Activated T-helper 1 cell treated with anti-CD3 and anti-CD28 coated beads, Interleukin-12 subunit alpha, Interleukin-12 subunit beta, Interleukin-2, Interleukin-4 antibody, amounts not matched to agents 30 ng/mL and 10 ng/mL and 1 ng/mL, durations not matched to agents 14 hours and 24 hours and 36 hours (primary cell): ENCODE measurements at places on chromosomes 3 and 15.

DNA sequence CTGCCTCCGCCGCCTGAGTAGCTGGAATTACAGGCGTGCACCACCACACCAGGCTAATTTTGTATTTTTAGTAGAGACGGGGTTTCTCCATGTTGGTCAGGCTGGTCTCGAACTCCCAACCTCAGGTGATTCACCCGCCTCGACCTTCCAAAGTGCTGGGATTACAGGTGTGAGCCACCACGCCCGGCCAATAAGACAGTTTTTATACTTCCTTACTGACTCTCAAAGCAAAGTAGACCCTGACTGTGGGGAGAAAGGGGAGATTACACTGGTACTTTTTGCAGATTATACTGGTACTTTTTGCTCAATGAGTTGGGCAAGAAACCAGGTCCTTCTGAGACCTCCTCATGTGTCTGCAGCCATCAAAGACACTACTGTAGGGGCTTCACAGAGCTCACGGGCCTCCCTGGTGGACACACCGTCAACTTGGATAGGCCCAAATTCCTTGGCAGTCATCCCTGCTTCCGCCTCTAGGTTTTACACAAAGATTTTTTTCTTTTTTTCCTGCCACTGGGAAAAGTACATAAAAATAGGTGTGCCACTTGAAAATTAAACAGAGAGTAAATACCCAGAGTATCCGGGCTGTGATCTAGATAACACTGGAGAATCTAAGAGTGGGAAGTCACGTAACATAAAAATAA is 143.3 kb upstream of the WNT5A start:
- DNase-seq: no peak
- H3K4me1 ChIP-seq: no peaks in the 10 kb centered on the region
- H3K27me3 ChIP-seq: no peaks in the 10 kb centered on the region
- H3K36me3 ChIP-seq: no peaks in the 10 kb centered on the region
- no peak overlapping the region for H3K27ac ChIP-seq

GRCh38 chr15:48602358-48603122 is 43.0 kb downstream of the FBN1 start:
- DNase-seq: no peak
- H3K4me3 ChIP-seq: no peak overlapping the region
- no peaks in the 10 kb centered on the region for H3K4me1 ChIP-seq
- no peak overlapping the region for H3K27ac ChIP-seq
- H3K27me3 ChIP-seq: peaks cover 2% of the 10 kb centered on the region
- H3K36me3 ChIP-seq: no peaks in the 10 kb centered on the region

DNA sequence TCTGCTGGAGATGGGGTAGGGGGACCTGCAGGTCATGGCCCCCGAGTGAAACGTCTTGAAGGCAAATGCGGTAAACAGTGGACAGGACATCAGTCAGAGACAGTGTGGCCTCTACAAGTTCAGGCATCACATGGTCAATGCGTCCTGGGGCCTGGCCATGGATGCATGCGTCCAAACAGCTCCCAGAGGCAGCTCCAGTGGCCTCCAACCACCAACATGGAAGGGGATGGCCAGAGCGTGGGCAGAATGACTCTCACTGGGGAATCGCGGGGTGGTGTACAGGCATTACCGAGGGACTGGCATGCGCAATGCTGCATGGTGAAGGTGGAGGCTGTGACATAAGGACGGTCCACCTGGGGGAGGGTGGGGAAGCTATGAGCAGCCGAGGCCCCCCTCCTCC is 35.6 kb upstream of the IQSEC1 start:
- H3K4me1 ChIP-seq: peaks cover 7% of the 10 kb centered on the region
- no peaks in the 10 kb centered on the region for H3K27me3 ChIP-seq
- H3K36me3 ChIP-seq: no peaks in the 10 kb centered on the region
- no peak overlapping the region for H3K27ac ChIP-seq

DNA sequence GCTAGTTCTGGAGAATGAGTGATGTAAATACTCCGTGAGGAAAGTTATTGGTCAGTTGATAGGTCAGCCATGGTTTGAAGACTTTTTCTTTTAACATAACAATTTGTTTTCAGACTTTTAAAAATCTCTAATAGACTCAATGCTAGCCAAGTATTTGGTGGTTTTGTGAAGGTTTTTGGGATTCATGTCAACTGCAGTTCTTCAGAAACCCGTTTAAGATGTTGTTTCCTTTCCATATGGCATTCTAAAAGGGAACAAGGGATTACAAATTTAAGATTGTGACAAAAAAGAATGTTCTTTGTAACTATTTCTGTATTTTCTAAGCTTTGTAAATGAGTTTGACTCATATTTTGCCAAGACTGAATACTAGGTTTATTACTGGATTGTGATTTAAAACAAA is 281.7 kb upstream of the COL8A1 start:
- H3K36me3 ChIP-seq: no peaks in the 10 kb centered on the region
- no peak for DNase-seq
- no peaks in the 10 kb centered on the region for H3K4me1 ChIP-seq

GRCh38 chr15:43376017-43376705 is 5.3 kb downstream of the TUBGCP4 start:
- no peaks in the 10 kb centered on the region for H3K27me3 ChIP-seq
- peak; percentile 22 for DNase-seq
- H3K4me3 ChIP-seq: no peak overlapping the region
- H3K4me1 ChIP-seq: peaks cover 32% of the 10 kb centered on the region
- H3K27ac ChIP-seq: no peak overlapping the region

GRCh38 chr3:137297770-137298169 is 340.0 kb downstream of the IL20RB start:
- no peak for DNase-seq
- H3K4me3 ChIP-seq: no peak overlapping the region
- H3K36me3 ChIP-seq: no peaks in the 10 kb centered on the region
- H3K4me1 ChIP-seq: no peaks in the 10 kb centered on the region
- H3K27me3 ChIP-seq: no peaks in the 10 kb centered on the region

- no peaks in the 10 kb centered on the region for H3K36me3 ChIP-seq
- no peaks in the 10 kb centered on the region for H3K4me1 ChIP-seq
- H3K27ac ChIP-seq: no peak overlapping the region
- no peak for DNase-seq
- no peak overlapping the region for H3K4me3 ChIP-seq
These were observed 107.2 kb downstream of the CHST2 start for GRCh38 chr3:143226678-143227291.

DNA sequence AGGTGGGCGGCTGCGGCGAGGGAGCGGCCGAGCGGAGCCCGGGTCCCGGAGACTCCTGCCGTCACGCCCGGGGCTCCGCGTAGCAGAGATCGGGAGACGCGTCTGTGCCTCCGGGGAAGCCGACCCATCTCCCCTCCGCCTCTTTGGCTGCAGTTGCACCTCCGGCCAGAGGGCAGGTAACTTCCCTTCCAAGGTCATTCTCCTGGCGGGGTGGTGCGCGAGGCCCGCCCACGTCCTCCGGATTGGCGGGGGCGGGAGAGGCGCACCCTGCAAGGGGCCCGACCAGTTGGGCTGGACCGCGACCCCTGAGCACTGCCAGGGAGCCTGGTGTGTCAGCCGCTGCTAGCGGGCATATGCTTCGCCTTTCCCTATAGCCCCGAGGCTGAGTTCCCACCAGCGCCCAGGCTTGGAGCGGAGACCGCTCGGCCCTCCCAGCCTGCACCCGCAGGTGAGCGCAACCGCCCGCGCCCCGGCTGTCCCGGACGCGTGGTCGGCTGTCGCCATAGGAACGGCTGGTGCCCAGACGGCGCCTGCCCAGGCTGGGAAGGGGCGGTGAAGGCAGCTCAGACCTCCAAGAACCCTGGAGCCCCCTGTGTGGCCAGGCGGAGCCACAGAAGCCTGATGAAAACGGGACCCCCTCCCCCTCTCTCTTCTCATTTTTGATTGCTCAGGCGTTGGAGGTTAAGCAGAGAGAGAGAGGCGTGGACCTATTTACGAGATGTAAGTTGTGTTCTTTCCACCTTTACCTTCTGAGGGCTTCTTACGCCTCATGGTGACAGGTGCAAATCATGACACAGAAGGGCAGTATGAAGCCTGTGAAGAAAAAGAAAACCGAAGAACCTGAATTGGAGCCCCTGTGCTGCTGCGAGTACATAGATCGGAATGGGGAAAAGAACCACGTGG is 453 bp downstream of the ZDHHC23 start:
- H3K27ac ChIP-seq: peak overlapping the region; percentile 8
- no peaks in the 10 kb centered on the region for H3K36me3 ChIP-seq

GRCh38 chr3:5021116-5022092 is 42.2 kb downstream of the BHLHE40 start:
- peak overlapping the region; percentile 73 for H3K27ac ChIP-seq
- DNase-seq: no peak
- H3K4me1 ChIP-seq: peaks cover 92% of the 10 kb centered on the region
- H3K4me3 ChIP-seq: peak overlapping the region; percentile 27

GRCh38 chr3:51269466-51269865 is 115.6 kb upstream of the MANF start:
- no peak overlapping the region for H3K4me3 ChIP-seq
- H3K36me3 ChIP-seq: no peaks in the 10 kb centered on the region
- DNase-seq: no peak
- H3K27me3 ChIP-seq: no peaks in the 10 kb centered on the region

DNA sequence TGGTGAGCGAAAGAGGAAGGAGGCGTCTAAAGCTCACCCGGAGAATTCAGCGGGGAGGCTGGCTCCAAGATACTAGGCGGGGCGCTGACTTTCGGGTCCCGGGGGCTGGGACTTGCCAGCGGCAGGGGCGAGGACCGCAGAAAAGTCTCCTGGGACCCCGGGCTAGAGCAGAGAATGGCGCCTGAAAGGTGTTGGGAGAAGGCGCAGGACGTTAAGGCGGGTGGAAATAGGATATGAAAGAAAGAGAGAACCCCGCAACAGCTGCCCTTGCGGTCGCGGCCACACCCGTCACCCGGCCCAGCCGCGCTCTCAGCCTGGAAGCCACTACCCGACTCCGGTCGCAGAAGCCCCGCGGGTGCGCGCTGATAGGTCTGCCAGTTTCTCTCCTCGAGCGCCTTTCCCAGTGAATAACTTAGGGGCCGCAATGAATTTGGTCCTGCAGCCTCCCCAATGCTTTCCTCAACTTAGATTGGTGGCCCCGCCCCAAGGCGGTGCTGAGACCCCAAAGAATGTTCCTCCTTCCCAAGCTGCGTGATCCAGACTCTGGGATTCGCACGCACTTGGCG is 604 bp downstream of the LTK start:
- DNase-seq: peak; percentile 23
- H3K4me3 ChIP-seq: peak overlapping the region; percentile 66
- H3K27me3 ChIP-seq: peaks cover 36% of the 10 kb centered on the region
- no peak overlapping the region for H3K27ac ChIP-seq

DNA sequence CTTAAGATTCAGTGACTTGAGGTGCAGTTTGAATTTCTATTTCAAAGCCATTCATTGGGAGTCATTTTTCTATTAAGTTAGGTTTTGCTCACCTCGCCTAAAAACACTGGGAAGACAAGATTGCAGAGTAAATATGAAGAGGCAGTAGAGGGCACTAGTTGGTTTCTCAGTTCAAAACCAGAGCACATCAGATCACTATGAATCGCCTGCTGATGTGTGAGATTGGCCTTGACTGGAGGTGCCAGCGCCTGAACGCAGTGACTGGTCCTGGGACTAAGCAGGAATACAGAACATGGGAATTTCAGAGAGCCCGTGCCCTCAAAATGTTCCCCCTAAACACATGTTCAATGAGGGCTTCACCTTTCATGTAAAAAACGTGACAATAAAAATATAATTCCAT is 229.0 kb downstream of the ITPR1 start:
- H3K36me3 ChIP-seq: peaks cover 40% of the 10 kb centered on the region
- H3K27me3 ChIP-seq: no peaks in the 10 kb centered on the region
- no peak overlapping the region for H3K4me3 ChIP-seq

GRCh38 chr3:71456156-71456555 is 127.4 kb downstream of the FOXP1 start:
- DNase-seq: no peak
- peaks cover 62% of the 10 kb centered on the region for H3K4me1 ChIP-seq
- peak overlapping the region; percentile 50 for H3K4me3 ChIP-seq
- H3K27me3 ChIP-seq: peaks cover 30% of the 10 kb centered on the region
- H3K27ac ChIP-seq: no peak overlapping the region
- H3K36me3 ChIP-seq: peaks cover 1% of the 10 kb centered on the region

- H3K36me3 ChIP-seq: no peaks in the 10 kb centered on the region
- no peaks in the 10 kb centered on the region for H3K4me1 ChIP-seq
- no peak overlapping the region for H3K4me3 ChIP-seq
- DNase-seq: no peak
These were observed 43.5 kb upstream of the MAGEF1 start for GRCh38 chr3:184755315-184755731.

GRCh38 chr3:145752576-145752975 is 408.4 kb downstream of the PLOD2 start:
- no peak for DNase-seq
- no peaks in the 10 kb centered on the region for H3K36me3 ChIP-seq
- no peak overlapping the region for H3K27ac ChIP-seq
- no peaks in the 10 kb centered on the region for H3K4me1 ChIP-seq
- no peak overlapping the region for H3K4me3 ChIP-seq

DNA sequence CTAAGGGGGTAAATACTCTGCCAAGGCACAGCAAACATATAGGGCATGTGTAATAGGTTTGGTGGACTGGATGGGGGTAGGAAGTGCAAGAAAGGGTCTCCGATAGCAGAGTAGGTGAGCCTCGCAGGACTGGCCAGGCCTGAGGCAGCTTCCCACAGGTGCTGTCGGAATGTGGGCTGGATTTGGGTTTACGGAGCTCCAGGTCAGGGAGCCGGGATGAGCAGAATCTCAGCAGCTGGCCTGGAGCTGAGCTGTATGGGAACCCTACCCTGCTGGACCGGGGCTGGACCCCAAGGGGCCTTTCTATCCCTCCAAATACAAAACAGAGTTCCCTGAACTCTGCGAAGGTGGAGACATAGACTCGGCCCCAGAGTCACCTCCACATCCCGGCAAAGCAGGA is 15.0 kb downstream of the KLF15 start:
- H3K36me3 ChIP-seq: no peaks in the 10 kb centered on the region
- no peak for DNase-seq
- no peak overlapping the region for H3K4me3 ChIP-seq
- no peaks in the 10 kb centered on the region for H3K4me1 ChIP-seq
- peaks cover 2% of the 10 kb centered on the region for H3K27me3 ChIP-seq
- no peak overlapping the region for H3K27ac ChIP-seq

DNA sequence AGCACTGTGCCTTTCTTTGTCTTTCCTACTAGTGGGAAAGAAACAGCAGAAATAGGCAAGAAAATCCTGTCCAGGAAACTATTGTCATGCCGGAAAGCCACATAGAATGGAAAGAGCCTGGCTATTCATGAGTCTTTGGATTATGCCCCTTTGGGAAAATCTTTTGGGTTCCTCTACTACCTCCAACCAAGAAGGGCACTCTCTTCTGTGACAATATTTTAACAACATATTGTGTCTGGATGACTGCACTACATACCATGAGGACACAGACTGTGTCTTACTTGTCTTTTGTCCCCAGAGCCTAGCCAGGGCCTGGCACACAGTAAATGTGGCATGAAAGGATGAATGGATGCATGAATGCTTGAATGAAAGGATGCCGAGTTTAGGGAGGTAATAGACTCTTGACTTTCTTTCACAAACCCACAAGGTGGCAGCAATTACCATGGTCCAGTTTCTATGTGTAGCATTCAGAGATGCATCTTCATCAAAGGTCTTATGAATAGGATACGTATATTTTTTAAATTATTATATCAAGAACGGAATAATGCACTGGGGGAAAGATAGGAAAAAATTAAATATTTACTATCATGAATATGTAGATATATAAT is 30.3 kb downstream of the ARL14 start:
- no peaks in the 10 kb centered on the region for H3K4me1 ChIP-seq
- H3K27ac ChIP-seq: no peak overlapping the region
- no peaks in the 10 kb centered on the region for H3K36me3 ChIP-seq

GRCh38 chr3:86554383-86554782 is 436.6 kb downstream of the VGLL3 start:
- H3K27ac ChIP-seq: no peak overlapping the region
- no peak for DNase-seq
- H3K27me3 ChIP-seq: no peaks in the 10 kb centered on the region
- no peak overlapping the region for H3K4me3 ChIP-seq
- H3K36me3 ChIP-seq: no peaks in the 10 kb centered on the region

GRCh38 chr3:10309736-10310135 is 11.2 kb downstream of the SEC13 start:
- DNase-seq: no peak
- H3K27me3 ChIP-seq: no peaks in the 10 kb centered on the region
- no peak overlapping the region for H3K27ac ChIP-seq
- peaks cover 70% of the 10 kb centered on the region for H3K36me3 ChIP-seq
- H3K4me1 ChIP-seq: peaks cover 18% of the 10 kb centered on the region
